Inflammatory macrophage treated with lipopolysaccharide for 1 hour (primary cell): ENCODE measurements at places on chromosomes 6 and 20.

DNA sequence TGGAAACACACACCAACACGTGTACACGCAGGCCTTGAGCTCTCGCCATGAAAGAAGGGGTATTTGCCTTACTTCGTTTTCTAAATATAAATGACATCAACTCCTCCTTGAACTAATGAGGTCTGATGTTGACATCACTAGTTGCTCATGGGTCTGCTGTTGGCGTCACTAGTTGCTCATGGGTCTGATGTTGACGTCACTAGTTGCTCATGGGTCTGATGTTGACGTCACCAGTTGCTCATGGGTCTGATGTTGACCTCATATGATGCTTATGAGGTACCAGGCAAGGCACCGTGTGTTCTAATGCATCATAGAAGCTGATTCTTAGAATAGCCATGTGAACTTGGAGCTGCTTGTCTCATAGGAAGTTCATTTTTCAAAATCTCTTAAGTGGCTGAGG, 116.5 kb downstream of the SMOC2 start:
- DNase-seq = no peak

GRCh38 chr6:131282365-131282764, 147.1 kb downstream of the AKAP7 start:
- no peak for DNase-seq

DNA sequence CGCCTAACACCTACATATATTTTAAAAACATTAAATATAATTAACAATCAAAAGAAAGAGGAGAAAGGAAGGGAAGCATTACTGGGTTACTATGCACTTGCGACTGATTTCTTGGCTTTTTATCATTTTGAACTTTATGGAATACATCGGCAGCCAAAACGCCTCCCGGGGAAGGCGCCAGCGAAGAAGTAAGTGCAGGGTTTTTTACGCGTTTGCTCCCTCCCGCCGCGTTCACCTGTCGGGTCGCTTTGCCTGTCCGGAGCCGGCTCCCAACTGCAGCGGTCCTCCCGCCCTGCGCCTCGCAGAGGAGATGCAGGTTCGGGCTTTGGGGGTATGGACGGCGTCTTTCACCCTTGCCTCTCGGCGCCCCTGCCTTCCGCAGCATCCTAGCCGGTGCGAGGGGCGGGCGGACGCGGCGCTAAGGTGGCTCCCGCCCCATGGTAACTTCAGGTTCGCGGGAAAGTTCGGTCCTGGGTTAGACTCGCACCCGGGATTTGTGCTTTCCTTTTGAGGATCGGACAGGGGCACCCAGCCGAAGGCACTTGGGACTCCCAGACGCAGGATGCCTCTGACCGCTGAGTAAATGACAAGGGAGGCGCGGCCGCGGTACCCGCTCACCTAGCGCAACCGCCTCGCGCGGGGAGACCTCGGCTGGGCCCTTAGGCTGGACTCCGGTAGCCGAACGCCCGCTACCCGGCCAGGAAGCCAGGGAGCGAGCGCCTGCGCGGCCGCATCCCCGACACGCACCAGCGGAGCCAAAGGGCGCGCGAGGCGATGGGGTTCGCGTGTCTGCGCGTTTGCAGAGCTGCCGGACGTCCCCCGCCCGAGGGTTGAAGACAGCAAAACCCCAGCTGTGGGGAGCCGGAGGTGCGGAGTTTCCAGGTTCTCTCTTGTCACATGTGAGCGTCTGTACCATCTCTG, 891 bp downstream of the RSPO3 start:
- DNase-seq = no peak

DNA sequence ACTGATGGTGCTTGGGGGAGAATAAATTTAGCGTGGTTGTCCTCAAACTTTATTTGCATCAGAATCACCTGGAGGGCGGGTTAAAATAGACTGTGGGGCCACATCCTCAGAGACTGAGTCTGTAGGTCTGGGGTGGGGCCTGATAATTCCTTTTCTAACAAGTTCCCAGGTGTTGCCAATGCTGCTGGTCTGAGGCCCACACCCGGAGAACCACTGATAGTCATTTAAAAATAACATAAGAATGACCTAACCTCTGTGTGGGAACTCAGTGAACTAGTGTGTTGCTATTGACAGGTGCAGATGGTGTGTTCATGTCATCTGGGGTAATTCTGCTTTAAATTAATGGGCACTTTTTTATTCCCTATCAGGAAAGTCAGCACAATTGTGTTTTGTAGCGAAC, 64.8 kb downstream of the RTN4IP1 start:
- DNase-seq = no peak

DNA sequence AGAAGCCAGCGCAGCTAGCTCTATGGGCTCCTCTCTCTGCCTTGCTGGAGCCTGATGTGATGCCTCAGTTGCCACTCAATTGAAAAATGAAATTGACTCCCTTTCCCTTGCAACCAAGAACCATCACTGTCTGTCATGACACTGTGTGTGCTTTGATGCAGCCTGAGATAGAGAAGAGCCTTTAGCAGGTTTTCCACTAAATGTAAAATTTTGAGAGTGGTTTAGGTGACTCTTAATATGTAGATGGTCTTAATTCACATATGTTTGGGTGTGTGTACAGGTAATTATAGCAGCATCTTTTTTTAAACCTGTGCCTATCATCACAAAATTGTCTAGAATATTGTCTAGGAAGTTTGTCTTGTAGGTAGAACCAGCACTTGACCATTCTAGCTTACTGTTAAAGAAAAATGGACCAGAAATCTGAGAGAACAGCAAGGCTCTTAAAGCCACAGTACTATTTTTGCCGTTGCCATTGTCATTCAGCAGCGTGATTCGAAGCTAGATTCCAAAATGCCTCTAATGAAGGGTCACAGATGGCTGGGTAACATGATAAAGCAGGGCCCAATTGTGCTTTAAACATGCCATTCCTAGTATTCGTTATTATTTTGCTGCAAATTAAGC, 1.3 kb downstream of the ARFGEF3 start:
- no peak for DNase-seq

DNA sequence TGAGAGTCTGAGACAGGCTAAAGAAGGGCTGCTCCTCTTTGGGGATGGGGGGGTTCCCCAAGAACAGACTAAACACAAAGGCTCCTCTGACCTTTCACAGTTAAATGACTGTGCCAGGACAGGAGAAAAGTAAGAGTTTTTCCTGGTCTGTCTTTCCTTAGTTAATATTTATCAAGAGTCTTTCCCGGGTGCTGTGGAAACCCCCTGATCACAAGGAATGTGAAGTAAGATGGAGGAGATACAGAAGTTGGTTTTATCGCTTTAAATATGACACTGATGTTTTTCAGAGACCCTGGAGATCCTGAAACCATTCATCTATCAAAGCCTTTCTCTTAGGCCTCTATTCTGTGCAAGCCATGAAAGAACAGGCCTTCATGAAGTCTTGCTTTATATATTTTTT, 105.8 kb downstream of the RNF144B start:
- no peak for DNase-seq
